ENCODE measurements at places on chromosomes 4 and X.

- DNase-seq = no peak
Measured at GRCh38 chr4:123495530-123495929, 98.9 kb downstream of the SPRY1 start.

DNA sequence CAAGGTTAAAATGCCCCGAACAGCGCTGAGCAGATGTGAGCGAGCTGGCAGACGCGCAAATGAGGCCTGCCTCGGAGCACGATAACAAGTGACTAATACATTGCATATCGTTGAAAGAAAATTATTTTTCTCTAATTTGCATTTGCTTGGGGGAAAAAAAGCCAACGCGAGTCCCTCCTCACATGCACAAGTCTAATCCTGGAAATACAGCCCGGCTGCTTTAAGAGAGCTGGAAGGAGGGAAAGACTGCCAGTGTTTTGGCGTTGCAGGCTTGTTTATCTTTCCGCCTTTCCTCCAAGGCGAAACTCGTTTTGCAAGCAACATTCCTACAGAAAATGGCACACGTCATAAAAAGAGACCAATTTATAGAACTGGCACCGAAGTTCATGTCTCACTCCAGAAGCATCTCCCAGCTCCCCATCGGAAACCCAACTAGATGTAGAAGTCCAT, 12.6 kb downstream of the BCOR start:
- no peak for DNase-seq

- no peak for DNase-seq
Measured at GRCh38 chr4:53920116-53920515, 144.3 kb downstream of the CHIC2 start.

- DNase-seq = no peak
Measured at GRCh38 chr4:98851806-98852205, 77.1 kb downstream of the EIF4E start.

Measured in posterior cingulate gyrus (tissue), 11 donors.